ENCODE measurements at places on chromosomes 11 and 22.
A peak's percentile ranks its signal among the peaks of the same experiment; 100 is the strongest.

DNA sequence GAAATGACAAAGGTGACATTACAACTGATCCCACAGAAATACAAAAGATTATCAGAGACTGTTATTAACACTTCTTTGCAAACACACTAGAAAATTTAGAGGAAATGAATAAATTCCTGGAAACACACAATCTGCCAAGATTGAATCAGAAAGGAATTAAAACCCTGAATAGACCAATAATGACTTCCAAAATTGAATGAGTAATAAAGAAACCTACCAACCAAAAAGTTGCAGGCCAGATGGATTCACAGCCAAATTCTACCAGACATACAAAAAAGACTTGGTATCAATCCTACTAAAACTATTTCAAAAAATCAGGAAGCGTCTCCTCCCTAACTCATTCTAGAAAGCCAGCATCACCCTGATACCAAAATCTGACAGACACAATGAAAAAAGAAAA, 17.2 kb downstream of the RAB38 start:
- DNase-seq: no peak

GRCh38 chr22:47151064-47151463, 388.6 kb downstream of the TBC1D22A start:
- DNase-seq: no peak

DNA sequence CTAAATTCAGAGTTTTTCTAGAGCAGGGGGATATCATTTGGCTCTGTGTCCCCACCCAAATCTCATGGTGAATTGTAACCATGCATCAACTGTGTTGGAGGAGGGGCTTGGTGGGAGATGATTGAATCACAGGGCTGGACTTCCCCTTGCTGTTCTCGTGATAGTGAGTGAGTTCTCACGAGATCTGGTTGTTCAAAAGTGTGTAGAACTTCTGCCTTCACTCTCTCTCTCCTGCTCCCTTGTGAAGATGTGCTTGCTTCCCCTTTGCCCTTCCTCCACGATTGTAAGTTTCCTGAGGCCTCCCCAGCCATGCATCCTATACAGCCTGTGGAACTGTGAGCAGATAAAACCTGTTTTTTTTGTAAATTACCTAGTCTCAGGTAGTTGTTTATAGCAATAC, 22.0 kb upstream of the FBLN1 start:
- no peak for DNase-seq

GRCh38 chr11:60927600-60927999, 3.3 kb downstream of the TMEM132A start:
- no peak for DNase-seq

DNA sequence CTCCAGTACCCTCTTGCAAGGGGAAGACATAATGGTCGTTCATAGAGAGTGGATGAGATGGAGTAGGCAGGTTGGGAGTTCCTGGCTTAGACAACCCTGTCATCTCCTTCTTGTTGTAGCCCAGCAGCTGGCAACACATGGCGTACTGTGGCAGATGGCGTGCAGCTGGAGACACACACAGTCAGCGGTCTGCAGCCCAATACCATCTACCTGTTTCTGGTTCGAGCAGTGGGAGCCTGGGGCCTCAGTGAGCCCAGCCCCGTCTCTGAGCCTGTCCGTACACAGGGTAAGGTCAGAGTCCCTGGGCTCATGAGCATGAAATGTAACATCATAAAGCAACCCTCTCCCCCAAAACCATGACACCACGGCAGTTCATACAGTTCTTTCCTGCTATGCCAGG, 8.7 kb downstream of the ROBO3 start:
- peak; percentile 60 for DNase-seq

DNA sequence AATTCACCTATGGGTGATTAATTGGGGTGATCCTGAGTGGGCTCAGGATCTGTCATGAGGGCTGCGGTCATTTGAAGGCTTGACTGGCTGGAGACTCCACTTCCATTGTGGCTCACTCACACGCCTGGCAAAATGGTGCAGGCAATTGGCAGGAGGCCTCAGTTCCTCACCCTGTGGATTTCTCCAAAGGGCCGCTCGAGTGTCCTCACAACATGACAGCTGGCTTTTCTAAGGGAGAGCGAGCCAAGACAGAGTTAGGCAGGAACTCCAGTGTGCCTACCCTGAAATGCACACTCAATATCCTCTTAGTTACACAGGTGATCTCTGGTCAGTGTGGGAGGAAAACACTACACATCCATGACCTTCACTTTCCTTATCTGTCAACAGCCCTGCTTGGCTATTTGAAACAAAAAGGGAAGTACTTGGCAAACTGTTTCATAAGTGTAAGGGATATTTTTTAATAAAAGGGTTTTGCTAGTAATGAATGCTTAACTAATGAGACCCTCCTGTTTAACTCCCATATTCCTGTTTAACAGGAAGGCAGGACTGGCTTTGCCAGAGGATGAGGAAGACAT, 25.7 kb downstream of the OSBP2 start:
- no peak for DNase-seq

- DNase-seq: no peak
Measured at GRCh38 chr22:35425971-35426800, 26.2 kb downstream of the MCM5 start.

DNA sequence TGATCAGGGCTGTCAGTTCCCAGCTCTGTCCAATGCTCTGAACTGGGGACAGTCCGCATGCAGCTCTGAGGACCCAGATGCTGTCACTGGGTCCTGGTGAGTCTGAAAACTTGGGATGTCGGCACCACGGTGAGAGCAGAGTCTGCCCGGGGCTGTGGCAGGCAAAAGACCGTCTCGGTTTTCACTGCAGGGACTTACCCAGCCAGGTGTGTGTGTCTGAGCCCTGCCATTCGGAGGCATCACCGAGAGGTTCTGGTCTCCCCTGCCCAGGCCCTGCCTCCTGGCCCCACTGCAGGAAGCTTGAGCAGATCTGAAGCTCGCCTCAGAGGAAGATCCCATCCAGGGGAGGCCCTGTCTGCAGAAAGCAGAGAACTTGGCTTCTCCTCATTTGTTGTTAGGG, 5.2 kb downstream of the TP53AIP1 start:
- no peak for DNase-seq

DNA sequence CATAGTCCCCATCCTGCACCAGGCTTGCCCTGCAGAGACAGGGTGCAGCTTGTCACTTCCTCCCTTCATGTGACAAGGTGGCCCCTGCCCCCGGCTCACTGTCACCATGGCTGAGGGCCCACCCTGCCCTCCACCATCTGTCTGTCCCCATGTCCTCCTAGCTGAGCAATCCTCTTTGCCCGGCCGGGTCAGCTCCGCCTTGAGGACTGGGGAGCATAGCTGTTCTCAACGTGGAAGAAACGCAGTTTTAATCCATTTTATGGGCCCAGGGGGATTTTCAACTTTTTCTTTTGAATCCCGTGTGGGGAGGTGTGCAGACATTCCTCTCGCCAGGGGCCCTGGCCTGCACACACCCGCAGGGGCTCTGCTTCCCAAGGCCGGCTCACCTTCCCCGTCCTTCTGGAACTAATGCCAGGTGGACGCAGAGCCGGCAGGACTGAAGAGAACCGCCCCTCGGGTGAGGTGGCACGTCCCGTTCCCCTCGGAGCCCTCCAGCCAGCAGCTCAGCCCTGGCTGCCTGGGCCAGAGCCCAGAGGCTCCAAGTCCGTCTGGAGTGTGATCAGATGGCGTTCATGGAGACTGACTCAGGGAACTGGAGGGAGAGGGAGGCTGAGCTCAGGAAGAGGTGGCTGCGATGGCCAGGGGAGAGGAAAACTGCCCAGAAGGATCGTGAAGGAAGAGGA, 1108.7 kb downstream of the BRD1 start:
- no peak for DNase-seq

- no peak for DNase-seq
Measured at GRCh38 chr11:13012056-13012661, 3.0 kb downstream of the RASSF10 start.

DNA sequence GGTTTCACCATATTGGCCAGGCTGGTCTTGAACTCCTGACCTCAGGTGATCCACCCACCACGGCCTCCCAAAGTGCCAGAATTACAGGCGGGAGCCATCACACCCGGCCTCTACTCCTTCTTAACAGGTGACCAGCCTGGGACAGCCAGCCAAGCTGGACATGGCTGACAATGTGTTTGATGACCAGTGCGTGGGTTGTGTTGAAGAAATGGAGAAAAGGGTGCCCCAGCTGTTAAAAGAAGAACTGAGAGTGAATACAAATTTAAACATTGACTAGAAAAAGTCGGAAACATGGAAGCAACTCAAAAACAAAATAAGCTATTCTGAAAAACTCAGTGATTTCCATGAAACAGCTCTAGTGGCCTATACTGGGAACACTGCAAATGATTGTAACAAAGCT, 86.5 kb upstream of the CLPB start:
- no peak for DNase-seq

GRCh38 chr11:64619811-64620380, 28.9 kb downstream of the SLC22A12 start:
- DNase-seq: no peak

- no peak for DNase-seq
Measured at GRCh38 chr11:131483877-131484276, 113.5 kb downstream of the NTM start.

- peak; percentile 97 for DNase-seq
Measured at GRCh38 chr11:3378426-3379423, at the start of gene ZNF195. ZNF195 (minus strand) TSS chr11:3379146; CDS start chr11:3379040, 106 bp downstream.

- peak; percentile 65 for DNase-seq
Measured at GRCh38 chr11:8832571-8833260, 78.3 kb upstream of the AKIP1 start.

DNA sequence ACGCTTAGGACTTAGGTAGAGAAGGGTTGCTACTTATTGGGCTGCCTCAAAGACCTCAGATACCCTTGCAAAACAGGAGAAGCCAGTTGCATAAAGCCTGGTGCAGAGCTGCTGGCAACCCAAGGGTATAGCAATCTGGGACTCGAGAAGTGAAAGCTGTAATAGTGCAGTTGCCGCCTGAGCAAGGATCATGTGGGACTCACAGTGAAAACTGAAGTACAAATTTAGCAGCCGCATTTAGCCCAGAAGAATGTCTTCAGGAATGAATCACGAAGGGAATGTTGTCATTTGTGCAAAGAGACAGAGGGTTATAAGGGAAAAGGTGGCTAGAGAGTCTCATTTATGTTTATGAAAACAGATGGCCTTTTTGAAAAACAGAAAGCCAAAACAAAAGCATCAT, 267.2 kb downstream of the TENM4 start:
- DNase-seq: no peak

- no peak for DNase-seq
Measured at GRCh38 chr11:60867871-60868681, 734 bp downstream of the ZP1 start.

- peak; percentile 24 for DNase-seq
Measured at GRCh38 chr11:74678591-74679512, 52.4 kb downstream of the CHRDL2 start.

GRCh38 chr22:46286006-46286405, 10.7 kb upstream of the GTSE1 start:
- no peak for DNase-seq

DNA sequence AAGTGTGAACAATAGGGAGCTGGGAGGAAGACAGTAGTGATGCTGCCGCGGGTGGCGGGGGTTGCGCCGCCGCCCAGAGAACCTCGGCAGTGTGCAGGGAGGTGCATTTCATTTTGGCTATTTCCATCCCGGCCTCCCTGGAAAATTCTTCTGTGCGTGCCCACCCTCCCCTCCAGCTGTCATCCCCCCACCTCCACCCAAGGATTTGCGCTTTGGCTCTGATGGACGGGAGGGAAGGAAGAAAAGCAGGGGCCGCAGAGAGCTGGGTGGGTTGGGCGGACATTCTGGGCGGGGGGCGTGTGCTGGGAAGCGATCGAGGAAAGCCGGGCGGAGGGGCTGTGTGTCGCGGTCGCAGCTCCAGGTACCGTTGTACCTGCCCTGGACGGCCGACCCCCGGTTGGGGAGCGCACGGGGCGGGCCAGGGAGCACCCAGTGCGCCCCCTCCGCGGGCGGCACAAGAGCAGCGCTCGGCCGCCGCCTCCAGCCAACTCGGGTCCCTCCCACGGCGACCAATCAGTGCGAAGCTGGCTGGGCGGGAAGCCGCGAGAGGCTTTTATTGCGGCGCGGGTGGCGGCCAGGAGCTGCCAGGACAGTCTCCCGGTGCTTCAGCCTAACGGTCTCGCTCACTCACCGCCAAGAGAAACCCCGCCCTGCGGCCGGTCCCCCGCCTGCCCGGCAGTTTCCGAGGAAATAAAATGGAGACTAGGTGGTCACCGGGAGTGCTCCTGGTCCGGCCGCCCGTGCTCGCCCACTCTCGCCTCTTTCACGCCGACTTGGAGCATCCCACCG, 1.6 kb downstream of the NCAM1 start:
- peak; percentile 73 for DNase-seq

GRCh38 chr11:62850911-62851806, 11.8 kb upstream of the WDR74 start:
- DNase-seq: no peak

GRCh38 chr11:67516806-67517205, 6.4 kb downstream of the CABP2 start:
- no peak for DNase-seq

- DNase-seq: peak; percentile 65
Measured at GRCh38 chr22:32331918-32332725, 25.5 kb upstream of the RFPL3 start.

DNA sequence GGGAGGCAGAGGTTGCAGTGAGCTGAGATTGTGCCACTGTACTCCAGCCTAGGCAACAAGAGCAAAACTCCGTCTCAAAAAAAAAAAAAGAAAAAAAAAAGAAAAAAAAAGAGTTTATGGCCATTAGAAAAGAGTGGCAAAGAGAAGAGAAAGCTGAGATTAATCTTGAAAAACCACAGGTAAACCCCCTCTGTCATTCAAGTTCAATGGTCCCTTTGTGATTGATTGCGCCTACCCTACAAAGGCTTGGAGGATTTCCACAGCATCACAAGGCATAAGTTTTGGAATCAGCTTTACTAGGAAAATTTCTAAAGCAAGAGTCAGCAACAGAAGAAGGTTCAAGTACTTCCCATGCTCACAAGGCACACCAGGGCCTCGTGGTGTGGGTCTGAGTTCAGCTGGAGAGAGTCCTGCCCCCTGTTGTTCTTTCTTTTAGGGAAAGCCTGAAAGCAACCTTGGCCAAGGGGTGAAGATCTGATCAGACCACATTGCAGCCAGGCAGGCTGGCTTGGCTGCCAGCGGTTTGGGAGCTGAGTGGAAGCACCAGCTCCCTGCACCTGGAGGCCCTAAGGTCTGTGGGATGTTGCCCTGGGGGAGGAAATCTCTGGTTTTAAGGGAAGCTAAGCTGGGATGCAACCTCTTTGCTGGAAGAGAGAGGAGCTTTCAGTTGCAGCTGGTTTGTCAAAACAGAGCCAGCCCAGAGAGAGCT, 41.8 kb downstream of the SLN start:
- DNase-seq: no peak
